ENCODE measurements at places on chromosomes 6 and 20.
A peak's percentile ranks its signal among the peaks of the same experiment; 100 is the strongest.

DNA sequence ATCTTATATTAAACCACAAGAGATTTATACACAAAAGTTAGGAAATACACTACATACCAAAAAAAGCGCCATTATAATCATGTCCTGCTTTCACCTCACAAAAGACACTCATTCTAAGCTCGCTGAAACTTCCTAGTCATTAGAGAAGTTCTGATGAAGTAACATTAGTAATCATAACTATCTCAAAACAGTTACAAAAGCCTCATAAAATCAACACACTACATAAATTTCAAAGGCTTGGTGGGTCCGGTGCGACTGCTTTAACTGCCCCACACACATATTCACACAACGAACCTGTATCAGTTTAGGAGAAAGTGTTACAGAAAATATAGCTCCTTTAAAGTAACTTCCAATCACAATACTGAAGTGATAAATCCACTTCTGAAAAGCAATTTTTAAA lies 1.9 kb downstream of the PHIP start:
- DNase-seq: no peak

GRCh38 chr6:85464722-85465150 lies 14.9 kb downstream of the NT5E start:
- DNase-seq: no peak

- DNase-seq: no peak
Observed at GRCh38 chr6:38646166-38646878, 6.6 kb upstream of the BTBD9 start.

DNA sequence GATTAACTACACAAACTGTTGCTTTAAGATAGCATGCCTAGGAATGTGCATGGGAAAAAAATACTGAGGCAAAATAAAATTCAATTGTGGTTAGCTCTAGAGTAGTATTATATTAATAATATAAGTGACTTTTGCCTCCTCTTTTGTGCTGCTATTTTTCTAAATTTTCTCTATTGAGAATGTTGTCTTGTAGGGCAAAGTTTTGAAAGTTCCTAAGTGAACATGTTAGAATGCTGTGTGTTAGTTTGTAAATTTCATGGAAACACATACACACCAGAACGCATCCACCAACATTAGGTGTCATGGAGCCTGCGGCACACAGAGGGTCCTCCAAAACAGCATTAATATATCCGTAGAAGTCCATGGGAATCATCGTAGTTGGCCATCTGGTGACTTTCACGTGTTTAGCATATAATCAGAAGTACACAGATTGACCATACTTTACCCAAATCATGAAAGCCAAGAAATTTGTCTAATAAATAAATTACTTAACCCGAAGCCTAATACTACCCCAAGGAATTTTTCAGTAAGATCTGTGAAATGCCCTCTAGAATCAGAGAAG lies 25.6 kb downstream of the ARHGAP18 start:
- DNase-seq: no peak

DNA sequence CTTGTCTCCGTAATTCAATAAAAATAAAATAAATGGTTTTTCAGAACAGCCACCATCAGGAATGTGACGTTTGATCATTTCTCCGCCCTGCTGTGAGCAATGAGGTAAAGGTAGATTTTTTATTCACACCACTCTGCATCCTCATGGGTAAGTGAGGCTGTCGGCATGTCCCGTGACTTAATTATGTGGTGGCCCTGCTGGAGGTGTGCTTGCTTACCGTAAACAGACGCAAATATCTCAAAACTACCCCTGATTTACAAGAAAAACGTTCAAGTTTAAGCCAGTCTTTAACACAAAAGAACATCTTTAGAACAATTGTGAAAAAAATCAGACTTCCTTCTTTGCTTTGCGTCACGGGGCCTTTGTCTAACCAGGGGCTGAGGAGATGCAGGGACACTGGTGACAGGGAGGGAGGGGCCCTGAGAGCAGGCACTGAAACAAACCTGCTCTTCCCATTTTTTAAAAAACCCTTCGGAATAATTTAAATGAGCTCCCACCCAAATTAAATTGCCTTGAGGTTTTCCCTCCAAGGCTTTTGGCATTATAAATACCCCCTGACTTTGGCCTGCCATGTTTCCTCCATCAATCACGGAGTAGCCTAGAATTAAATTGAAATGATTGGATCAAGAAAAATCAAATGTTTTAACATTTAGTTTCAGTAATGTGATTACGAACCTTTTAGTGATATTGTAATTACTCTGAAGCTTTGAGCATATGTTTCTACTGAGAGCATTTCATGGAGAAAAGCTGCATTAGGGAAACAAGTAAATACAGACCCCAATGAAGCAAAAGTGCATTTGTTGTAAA lies 13.4 kb downstream of the PRKN start:
- DNase-seq: no peak

- DNase-seq: peak; percentile 83
Observed at GRCh38 chr6:47134476-47135189, 92.5 kb upstream of the ADGRF1 start.

DNA sequence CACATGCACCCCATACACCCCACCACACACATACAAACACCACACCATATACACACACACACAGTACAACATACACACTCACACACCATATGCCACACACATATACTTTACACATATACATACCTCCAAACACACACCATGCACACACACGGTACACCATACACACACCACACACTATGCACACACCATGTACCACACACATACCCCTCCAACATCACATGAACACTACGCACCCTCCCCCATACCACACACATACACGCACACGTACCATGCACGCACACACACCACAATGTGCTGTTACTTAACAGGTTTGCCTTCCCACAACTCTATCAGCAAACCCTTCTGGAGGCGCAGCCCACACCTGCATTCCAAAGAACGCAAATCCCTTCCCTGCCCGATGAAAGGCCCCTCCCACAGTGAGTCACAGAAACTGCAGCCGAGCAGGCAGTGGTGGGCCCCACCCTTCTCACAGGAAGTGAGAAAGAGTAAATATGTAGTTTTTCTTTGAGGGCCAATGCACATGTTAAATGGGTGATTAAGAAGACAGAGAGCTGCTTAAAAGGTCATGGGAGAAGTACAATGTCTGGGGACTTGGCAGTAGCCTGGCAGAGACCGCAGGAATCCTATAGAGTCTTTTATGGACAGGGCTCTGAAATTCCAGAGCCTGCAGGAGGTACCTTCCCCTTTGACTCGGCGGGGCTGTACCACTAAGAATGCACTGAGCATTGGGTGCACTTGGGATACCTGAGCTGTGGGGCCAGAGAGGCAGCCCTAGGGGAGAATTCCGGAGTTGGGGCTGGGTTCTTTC lies 34.1 kb upstream of the EZR start:
- DNase-seq: peak; percentile 41

- DNase-seq: no peak
Observed at GRCh38 chr6:145087034-145087433, 648.3 kb downstream of the EPM2A start.

GRCh38 chr6:106300944-106301343 lies 24.6 kb downstream of the ATG5 start:
- no peak for DNase-seq

DNA sequence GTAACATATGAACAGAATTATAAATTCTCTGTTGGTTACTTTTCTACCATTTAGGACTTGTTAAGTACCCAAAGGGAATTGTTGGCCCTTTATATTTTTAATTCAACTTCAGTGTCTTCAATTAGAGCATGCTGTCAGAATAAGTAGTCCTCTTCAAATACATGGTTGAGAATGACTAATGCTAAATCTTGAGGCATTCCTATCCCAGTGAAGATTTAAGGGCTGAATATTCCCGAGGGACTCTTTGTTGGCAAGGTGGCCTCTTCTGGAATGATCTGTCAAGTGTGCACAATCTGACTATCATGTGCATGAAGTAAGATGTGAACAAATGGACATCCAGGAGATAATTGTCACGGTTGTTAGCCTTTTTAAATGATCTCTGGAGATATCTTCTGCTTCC lies 421.7 kb downstream of the BMP2 start:
- DNase-seq: no peak

DNA sequence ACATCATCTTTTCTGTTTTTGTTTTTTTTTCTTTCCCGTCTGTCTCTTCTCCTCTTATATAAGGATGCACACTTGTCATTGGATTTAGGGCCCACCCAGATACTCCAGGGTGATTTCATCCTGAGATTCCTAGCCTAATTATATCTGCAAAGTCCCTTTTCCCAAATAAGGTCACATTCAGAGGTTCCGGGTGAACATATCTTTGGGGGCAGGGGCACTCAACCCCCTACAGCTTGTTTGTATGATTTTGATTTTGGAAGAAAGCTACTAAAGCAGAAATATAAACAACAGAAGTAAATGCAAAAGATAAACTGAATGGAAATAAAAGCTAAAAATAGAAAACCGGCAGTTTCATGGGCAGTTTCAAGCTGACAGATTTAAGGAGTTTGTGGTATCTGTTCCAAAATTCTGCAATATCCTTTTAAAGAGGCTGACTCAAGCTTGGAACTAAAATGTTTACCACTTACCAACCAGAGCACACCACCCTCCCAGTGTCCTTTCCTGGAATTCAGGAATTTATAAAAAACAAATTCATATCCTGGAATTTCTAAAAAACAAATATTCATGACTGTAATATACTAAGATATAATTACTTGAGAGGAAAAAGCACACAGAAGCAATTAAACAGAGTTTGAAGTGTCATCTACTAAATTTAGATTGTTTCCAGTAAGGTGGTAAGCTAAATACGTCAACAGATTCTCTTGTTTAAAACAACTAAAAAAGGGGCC lies 100.0 kb upstream of the CARMIL1 start:
- DNase-seq: no peak

- no peak for DNase-seq
Observed at GRCh38 chr6:5562277-5562676, 301.0 kb downstream of the FARS2 start.

DNA sequence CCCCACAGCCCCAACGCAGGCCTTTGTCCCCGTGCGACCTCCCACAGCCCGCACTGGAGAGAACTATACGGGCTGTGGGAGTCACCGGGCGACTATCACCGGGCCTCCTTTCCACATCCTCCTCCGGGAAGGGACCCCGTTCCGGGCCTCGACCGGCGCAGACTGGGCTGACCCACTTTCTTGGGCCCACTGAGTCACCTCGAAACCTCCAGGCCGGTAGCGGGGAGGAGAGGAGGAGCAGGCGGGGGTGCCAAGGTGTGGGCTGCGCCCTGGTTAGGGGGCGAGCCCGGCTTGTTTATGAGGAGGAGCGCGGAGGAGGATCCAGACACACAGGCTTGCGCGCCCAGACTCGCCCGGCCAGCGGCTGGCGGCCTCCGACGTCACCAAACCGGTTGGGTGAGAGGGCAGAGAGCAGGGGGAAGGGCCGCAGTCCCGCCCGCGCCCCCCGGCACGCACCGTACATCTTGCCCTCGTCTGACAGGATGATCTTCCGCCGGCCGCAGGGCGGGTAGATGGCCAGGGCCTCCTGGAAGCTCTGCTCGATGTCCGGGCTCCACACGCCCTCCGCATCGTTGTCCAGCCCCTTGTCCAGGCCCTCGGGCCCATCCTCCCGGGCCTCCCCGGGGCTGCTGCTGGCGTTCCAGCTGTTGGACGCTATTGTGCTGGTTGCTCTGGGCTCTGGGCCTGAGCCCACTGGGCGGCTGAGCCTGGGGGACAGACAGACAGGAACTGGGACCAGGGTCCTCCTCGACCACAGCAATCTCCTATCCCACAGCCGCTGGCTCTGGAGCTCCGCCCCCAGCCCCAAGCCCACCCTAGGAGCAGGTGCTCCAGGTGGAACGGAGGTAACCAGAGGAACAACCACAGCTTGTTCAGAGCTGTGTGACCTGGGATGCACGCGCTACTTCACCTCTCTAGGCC lies 10.6 kb downstream of the TEAD3 start:
- peak; percentile 97 for DNase-seq

DNA sequence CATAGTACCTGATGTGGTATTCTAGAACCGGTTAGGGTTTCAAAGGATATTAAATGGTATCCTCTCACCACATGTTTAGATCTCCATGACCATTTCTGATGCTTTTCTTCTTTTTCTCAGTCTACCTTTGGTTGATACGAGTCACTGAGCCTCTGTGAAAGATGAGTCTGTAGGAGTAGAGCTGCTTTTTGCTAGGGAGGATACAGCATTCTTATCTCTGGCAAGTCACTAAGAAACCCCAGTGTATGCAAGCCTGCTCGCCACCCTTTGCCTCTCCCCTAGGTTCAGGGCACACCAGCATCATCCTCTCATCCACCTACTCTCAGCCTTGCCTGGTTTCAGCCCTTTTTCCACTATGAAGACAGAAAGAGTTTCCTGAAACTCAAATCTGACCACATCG lies 89.9 kb downstream of the MTFR2 start:
- DNase-seq: no peak

GRCh38 chr6:83859410-83860358 lies at the start of gene CYB5R4:
Gene CYB5R4, plus strand, starts transcription at chr6:83859689. Its CDS starts 94 bp downstream, at chr6:83859783.
- peak; percentile 49 for DNase-seq

GRCh38 chr6:110981202-110981600 lies 637 bp upstream of the RPF2 start:
- no peak for DNase-seq

- DNase-seq: no peak
Observed at GRCh38 chr6:105645156-105645555, 242.3 kb upstream of the PREP start.

- peak; percentile 39 for DNase-seq
Observed at GRCh38 chr6:39342692-39343395, 20.3 kb upstream of the KCNK16 start.

DNA sequence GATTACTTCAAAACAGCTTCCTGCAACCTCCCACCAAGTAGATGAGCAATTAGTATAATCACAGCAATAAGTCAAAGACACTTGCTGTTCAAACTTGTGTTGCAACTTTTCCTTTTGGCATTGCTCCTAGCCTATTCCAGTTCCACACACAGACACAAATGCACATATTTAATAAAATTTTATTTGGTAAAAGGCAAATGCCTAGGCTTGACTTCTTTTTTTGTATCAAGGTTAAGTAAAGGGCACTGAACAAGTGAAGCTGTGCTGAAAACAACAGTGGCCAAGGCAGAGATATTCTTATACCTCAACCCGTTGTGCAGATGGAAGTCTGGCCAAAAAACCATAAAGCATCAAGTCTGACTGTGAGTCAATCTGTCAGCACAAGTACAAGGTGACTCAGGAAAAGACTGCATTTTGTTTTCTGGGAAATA lies 708.4 kb upstream of the CITED2 start:
- no peak for DNase-seq

- DNase-seq: no peak
Observed at GRCh38 chr6:90066697-90067096, 172.4 kb downstream of the GJA10 start.

- DNase-seq: peak; percentile 73
Observed at GRCh38 chr20:50360218-50360672, 149.9 kb upstream of the PTPN1 start.

DNA sequence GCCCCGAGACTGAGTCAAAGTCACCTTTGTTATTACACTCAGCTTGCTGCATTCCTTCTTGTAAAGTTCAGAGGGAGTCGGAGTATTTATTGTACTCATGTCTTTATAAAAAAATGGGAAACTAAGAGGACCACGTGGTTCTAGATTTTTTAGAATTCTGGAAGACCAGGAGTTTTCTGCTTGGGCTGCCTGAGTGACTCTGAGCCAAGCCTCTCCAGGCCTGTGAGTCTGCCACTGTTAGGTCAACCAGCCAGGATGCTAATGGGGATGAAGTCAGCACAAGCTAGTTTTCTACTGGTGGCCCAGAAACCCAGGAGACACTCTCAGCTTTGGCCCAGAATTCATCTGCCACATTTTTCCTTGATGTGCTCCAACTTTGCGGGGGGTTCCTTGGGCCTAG lies 453.5 kb upstream of the SULF2 start:
- no peak for DNase-seq
